Peyer's patch (tissue), 4 donors: ENCODE measurements at places on chromosomes 6 and 20.

DNA sequence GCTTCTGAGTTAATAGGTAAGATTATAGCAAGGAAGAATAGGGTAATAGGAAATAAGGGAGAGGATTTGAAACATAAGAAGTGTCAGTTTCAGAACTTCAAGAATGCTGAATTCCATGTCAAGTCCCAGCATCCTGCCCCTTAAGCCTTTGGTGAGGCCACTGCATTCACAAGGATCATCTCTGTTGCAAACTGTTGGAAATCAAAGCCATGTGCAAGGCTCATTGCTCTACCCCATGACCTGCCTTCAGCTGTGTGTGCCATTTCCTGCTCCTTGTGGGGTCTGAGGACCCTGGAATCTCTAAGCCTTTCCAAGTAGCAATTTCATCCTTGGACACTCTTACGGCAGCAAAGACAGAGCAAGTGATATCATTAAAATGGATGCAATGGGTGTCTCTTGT lies 203.0 kb downstream of the CDC5L start:
- no peak for DNase-seq

DNA sequence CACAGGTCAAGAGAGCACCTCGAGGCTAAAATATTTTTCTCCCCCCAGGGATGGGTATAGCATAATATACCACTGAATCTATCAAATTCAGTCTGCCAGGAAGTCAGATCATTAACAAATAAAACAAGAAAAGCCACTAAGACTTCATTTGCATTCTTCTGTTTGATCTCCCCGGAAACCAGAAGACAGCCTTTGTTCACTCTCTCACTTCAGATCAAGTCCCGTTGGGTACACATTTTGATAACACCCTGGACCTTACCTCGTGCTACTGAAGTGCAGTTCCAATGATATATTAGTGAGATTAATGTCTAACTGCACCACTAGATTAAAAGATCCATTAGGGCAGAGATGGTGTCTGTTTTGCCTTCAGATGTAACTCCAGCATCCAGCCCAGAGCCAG lies 157.7 kb upstream of the B3GAT2 start:
- DNase-seq = no peak

GRCh38 chr6:108559884-108560462 lies 744 bp upstream of the FOXO3 start:
- DNase-seq = peak; percentile 77

DNA sequence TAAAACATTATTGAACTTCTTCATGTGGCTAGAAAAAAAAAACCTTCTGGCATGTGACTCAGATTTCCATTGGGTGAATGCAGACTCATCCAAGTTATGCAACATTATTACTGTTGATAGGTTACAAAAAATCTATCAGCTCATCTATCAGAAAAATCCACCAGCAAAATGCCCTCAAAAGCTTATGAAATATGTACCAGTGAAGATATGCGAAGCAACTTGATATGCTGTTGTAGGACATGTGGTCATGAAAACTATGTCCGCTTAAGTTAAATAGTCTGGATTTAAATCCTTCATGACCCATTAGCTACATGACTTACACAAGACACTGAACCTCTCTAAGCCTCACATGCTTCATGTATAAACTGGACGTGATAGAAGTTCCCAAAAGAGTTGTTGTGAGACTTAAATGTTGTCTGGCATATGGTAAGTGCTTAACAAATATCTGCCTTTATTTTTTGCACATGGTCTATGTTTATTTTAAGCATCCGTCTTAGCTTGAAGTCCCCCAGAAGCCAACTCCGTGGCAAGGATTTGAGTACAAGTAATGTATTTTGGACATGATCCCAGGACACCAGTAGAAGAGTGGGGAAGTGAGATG lies 12.5 kb upstream of the BFSP1 start:
- no peak for DNase-seq

GRCh38 chr6:36180126-36180525 lies 16.4 kb upstream of the BRPF3 start:
- DNase-seq = no peak
